ENCODE measurements at places on chromosomes 12 and 14.

DNA sequence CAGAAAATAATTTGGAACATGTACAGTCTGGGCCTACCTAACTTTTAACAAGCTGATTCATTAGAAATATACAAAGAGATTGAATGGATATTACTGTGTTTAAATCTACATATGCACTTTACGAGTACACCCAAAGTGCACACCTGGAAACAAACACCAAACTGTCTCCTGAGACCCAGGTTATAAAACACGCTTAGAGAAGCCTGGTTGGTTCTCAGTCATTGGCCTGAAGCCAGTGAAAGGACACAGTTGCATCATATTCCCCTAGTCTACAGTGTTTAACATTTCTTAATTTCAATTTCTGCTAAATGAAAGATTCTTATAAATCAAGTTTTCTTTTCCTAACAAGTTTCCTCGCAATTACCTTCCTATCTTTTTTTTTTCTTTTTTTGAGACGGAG lies 209.5 kb downstream of the FBXL14 start:
- no peak for DNase-seq

GRCh38 chr12:95681210-95681765 lies 109.3 kb downstream of the NTN4 start:
- DNase-seq = no peak

DNA sequence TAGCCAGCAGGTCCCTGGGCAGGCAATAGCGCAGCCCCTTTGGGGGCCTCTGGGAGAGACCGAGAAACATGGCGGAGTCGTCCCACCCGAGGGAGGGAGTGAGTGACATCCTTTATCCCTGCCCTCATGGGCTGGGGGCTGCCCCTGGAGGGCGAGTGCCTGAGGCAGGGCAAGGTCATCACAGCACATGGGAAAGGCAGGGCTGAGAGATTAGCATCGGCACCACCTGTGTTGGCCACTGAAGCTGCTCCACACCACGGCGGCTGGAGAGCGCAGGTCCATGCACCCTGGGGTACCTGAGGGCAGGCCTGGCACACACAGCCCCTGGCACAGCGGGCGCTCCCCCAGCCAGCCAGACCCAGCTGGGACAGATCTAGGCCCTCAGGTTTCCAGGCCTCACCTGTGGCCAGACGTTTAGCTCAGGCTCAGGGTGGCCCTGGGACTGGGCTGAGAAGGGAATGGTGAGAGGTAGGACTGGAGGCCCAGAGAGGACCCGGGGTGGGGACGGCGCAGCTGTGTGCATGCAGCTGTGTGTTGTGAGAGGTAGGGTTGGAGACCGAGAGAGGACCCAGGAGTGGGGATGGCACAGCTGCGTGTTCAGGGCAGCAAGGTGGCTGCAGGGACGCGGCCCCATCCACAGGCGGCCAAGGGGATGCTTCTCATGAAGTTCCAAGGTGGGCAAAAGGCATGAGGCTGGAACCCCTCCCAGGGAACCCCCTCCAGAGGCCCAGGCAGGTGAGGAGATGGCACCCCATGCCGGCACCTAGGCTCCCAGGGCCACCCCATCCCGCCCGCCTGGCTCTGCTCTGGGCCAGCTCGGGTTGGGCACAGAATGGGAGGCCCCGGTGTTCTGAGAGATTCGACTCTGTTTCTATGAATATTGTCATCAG lies 74.1 kb downstream of the KIF26A start:
- DNase-seq = no peak

- no peak for DNase-seq
Observed at GRCh38 chr14:91333650-91334039, 84.0 kb downstream of the CCDC88C start.

GRCh38 chr14:80213602-80214001 lies 2.3 kb upstream of the DIO2 start:
- peak; percentile 76 for DNase-seq

DNA sequence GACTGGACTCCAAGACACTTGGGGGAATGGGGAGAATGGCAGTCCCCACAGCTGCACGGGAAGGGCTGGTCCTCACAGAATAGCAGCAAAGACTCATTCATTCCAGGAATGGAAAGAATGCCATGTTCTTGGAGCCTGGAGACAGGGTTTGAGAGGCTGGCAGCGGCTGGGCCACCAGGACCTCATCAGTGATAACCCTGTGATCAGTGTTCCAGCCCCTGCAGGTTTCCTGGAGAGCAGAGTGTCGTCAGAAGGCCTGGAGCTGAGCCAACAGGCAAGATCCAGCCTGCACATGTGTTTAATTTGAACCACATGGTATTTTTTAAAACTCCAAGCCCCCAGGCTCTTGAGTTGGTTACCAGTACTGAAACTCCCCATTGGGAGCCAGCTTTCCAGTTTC lies 11.3 kb downstream of the BDKRB1 start:
- peak; percentile 60 for DNase-seq

GRCh38 chr12:6198051-6198450 lies 2.1 kb upstream of the CD9 start:
- DNase-seq = no peak

GRCh38 chr14:69672356-69672755 lies 61.0 kb downstream of the SUSD6 start:
- DNase-seq = no peak

GRCh38 chr12:109736552-109737108 lies 23.0 kb downstream of the FAM222A start:
- DNase-seq = peak; percentile 53

GRCh38 chr14:61511558-61511948 lies 183.8 kb upstream of the HIF1A start:
- DNase-seq = no peak

DNA sequence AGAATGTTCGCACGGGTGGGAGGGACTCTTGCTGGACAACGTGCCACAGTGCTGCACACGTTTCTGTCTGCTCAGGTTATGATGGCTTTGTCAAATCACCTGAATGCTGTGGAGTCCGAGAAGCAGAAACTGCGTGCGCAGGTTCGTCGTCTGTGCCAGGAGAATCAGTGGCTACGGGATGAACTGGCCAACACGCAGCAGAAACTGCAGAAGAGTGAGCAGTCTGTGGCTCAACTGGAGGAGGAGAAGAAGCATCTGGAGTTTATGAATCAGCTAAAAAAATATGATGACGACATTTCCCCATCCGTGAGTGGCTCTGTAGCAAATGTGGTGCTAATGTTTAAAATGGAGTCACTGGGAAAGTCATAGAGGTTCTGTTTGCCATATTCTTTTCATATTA lies 28.5 kb downstream of the KLC1 start:
- peak; percentile 87 for DNase-seq

DNA sequence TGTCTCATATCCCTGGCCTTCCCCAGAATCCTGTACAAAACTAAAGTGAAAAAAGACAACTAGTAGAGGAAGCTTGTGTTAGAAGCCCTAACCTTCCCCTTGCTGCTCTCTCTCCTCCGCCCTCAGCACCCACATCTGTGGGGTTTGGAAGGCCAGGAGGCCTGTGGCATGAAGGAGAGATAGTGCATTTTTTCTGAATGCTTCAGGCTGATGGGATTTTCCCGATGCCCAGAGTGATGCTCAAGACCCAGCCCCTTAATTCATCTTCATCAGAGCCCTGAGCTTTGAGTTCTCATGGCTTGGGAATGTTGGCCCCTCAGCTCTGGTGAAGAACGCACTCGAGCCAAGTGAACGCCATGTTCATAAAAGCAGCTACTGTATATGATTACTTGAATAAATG lies 5.9 kb downstream of the FGF6 start:
- no peak for DNase-seq

DNA sequence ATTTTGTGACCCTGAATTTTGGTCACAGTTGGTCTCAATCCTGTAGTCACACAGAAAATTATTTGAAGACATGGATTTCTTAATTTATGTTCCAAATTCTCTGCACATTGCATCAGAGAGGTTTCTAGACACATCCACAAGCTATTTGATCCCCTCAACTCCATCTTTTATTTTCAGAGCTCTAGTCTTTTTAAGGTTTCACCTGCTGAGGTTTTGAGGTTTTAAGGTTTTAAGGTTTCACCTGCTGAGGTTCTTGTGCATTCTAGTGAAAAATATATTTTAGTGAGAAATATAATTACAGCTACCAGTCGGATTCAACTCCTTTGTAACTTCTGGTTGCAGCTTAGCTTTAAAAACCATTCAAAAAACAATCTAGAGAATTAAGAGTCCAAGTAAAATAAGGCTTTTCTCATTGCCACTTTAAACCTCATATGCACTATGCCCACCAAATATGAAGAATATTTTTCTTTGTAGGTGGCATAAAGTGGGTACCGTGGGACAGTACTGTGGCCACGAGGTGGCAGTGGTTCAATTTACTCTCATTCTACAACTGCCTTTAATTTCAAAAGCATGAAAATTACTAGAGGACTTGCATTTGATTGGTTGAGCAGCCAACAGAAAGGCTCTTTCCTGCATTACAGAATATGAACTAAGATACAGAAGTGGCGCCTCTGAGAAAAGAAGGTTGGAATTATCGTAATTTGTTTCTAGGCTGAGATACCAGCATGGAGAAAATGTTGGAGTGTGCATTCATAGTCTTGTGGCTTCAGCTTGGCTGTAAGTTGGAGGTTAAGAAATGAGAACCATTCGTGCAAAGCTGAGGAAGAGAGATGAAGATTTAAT lies 366.5 kb upstream of the OR4E1 start:
- peak; percentile 2 for DNase-seq

DNA sequence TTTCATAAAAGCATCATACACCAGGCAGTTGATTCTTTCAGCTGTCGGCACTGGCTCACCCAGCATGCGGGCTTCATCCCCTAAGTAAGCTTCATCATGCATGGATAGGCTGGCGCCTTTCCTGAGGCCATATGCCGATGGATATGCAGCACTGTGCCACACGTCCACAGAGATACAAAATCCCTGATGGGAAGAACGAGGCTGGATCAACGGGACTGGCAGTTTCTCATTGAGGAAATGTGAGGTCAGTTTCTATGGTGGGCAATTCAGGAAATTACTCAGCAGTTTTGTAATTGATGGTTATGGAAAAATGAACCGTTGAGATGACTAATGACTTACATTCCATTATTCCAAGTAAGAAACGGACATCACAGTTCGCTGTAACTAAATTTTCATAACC lies 453.8 kb downstream of the TMEM121 start:
- peak; percentile 66 for DNase-seq

GRCh38 chr12:89529738-89530137 lies 3.9 kb upstream of the POC1B start:
- peak; percentile 67 for DNase-seq

- DNase-seq = no peak
Observed at GRCh38 chr14:74083161-74083560, 1.1 kb downstream of the ALDH6A1 start.

GRCh38 chr12:113504917-113505316 lies 33.2 kb upstream of the LHX5 start:
- no peak for DNase-seq

DNA sequence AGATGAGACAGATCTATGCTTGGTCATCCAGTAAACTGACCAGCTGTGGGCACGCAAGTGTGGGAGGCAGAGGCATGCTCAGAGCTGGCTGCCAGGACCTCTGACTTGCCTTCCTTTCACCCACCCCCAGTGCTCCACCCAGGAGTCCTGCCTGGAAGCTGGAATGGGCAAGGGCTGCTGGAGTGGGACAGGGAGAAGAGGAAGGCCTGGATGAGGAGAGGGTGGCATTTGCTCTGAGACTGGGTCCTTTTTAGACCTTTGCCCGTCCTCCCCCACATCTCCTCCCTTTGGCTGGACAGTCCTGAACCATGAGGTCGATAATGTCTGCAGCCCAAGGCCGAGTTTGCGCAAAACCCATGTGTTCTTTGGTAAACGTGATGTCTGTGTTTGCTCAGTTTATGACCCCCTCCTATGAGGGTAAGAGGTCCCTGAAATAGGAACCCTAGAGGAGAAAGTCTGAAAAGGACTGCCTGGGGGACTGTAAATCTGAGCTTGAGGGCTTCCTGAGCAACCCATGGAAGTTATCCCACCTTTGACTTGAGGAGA lies 3.8 kb upstream of the INHBE start:
- DNase-seq = no peak

GRCh38 chr14:68094158-68094557 lies 274.6 kb downstream of the RAD51B start:
- DNase-seq = peak; percentile 66

GRCh38 chr12:69934011-69934410 lies 109.0 kb downstream of the MYRFL start:
- DNase-seq = no peak

DNA sequence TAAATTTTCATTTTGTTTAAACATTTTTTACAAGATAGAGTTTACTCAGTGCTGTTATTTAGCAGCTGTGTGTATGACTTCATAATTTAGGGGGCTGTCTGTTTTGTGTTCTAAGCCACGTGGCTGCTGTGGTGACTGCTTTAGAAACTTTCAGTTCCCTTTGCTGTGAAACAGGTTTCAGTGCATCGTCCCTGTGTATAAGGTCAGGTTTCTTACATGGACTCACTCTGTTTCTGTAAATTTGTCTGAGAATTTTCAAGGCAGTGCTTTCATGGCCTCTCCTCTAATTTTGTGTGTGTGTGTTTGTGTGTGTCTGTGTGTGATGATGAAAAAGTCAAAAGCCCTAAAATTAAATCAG lies 32.4 kb downstream of the BICD1 start:
- peak; percentile 50 for DNase-seq

DNA sequence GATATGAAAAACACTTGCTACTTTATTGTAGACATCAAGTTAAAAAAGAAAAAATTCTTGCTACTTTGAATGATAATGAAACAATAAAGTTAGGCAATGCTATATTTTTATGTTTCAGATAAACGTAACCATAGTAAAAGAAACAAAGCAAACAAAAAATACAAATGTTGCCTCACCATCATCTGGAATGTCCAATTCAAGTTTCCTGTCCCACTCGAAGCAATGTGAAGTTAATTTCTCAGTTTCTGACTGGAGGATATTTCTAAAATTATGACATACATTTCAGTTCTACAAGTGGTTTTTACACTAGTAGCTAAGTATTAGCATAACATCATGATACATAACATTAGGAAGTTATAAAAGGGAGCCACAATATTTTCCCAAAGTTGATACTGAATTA lies 20.9 kb downstream of the DLGAP5 start:
- no peak for DNase-seq

DNA sequence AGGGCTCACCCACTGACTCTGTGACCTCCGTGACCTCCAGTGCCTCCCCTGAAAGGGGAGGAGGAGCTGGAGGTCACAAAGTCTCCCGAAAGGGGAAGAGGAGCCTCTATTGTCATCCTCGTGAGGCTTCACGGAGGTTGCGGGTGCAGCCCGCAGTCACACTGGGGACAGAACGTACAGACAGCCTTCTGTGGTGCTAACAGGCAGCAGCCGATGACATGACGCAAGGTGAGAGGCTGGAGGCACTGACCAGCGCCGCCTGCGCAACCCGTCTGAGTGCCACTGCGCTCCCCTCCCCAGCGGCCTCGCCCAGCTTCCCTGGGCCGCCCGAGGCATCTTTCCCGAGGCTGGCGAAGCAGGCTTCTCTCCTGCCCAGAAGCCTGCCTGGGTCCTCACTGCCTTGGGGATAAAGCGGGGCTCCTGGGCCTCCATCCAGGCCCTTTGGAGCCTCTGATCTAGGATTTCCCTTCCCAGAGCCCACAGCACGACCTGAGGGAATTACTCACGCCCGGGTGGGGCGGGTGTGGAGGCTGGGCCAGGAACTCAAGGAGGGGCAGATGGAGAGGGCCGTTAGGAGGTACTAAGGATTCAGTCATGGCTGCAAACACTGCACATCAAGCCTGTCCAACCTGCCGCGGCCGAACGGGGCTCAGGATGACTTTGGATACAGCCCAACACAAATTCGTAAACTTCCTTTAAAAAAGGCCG lies 12.3 kb upstream of the LBHD2 start:
- DNase-seq = peak; percentile 36

- DNase-seq = no peak
Observed at GRCh38 chr12:171743-172676, 41.9 kb downstream of the SLC6A12 start.

All from ELR (cell line).